ENCODE measurements at places on chromosomes 11 and 22.

- DNase-seq, result no peak
These were observed 948 bp upstream of the MRTFA start for GRCh38 chr22:40637183-40638150.

GRCh38 chr11:131027491-131027890 is 111.2 kb upstream of the SNX19 start:
- DNase-seq, result no peak

DNA sequence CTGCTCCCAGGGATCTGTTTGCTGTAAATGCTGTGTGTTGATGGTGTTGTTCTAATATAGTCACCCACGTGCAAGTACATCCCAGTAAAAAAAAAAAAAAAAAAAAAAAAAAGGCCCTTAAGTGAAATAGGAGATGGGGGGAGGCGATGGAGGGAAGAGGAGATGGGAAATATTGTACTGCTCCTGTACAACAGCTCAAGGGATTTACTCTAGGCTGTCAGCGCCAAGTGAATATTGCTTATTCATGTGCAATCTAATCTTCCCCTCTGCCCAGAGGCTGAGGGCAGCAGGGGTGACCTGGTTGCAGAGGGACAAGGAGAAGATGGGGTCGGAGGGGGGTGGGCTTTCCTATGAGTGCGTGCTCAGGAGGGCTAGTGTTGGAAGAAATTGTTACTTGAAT is 206.2 kb upstream of the CADM1 start:
- no peak for DNase-seq

DNA sequence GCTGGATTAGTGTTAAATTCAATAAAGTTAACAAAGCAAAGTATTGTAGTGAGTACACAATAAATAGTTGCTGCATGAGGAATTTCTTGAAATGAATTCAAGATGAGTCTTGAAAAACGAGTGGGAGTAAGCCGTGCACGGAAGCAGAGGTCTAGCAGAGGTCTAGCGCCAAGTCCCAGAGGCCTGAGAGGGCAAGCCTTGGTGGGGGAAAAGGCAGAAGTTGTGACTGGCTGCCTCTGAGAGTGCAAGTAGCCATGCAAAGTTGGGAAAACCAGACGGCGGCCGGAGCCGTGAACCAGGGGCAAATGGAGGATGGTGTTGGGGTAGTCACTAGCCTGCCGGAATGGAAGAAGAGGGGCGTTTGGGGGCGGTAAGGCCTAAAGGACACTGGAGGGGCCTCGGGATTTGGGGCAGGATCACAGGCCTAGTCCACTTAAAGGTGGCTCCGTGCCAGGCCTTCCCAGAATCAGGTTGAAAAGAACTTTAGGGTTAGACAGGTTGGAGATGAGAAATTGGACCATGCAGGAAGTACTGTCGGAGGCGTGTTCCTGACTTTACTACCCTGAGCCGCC is 379 bp upstream of the SLC3A2 start:
- peak; percentile 83 for DNase-seq

GRCh38 chr11:110106713-110107274 is 13.6 kb downstream of the ZC3H12C start:
- no peak for DNase-seq

Measured in choroid plexus epithelial cell (primary cell).